A549 (cell line): ENCODE measurements at places on chromosomes 12 and 14.

DNA sequence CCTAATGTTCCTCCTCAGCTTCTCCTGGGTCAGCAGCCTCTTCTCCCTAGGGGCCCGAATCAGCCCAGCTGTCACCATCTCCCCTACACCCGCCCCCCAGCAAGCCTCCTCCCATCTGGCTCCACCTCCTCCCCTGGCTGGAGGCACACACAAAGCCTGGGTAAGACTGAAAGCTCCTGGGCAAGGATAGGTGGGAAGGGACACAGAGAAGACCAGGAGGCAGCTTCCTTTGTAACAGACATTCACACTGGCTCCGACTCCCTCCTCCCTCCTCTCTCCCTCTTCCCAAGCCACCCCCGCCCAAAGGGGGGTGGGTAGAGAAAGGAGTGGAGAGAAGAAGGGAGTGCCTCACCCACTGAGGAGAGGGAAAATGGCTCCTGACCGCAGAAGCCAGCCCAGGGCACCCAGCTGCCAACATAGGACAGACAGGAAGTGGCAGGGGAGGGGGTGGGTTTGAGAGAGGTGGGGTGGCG is 4.0 kb downstream of the CHD4 start:
- no peak for DNase-seq

DNA sequence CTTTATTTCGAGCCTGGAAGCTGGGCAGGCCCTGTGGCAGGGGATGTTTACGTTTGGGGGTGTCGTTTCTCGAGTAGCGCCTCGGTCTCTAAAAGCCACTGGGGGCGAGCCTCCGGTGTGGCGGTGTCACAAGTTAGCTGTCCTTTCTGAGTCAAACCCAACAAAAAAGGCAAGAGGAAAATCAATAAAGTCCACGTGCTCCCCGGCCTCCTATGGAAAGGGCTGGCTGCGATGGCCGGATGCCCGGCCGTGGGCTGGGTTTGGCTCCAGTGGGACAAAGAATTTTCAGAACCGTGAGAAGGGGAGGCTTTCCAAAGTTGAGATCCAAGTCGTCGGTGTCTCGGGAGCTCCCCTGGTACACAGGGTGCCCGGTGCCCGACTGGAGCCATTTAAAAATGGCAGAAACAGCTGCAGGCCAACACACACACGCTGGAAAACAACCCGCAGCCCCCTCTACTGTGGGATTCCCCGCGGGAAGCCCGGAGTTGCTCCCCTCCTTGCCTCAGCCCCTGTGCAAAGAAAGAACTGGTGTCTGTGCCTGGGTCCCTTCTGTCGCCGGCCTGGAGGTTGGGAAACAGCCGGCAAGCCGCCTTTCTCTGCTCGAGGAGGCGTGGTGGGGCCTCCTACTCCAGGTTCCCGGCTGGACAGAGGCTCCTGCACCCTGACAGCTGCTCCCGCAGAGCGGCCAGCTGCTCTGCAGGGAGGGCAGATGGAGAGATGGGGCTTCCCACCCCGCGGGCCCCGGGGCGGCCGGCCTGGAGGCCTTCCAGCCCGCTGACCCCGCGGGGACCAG is 1.9 kb downstream of the BCL7A start:
- DNase-seq = peak; percentile 55

DNA sequence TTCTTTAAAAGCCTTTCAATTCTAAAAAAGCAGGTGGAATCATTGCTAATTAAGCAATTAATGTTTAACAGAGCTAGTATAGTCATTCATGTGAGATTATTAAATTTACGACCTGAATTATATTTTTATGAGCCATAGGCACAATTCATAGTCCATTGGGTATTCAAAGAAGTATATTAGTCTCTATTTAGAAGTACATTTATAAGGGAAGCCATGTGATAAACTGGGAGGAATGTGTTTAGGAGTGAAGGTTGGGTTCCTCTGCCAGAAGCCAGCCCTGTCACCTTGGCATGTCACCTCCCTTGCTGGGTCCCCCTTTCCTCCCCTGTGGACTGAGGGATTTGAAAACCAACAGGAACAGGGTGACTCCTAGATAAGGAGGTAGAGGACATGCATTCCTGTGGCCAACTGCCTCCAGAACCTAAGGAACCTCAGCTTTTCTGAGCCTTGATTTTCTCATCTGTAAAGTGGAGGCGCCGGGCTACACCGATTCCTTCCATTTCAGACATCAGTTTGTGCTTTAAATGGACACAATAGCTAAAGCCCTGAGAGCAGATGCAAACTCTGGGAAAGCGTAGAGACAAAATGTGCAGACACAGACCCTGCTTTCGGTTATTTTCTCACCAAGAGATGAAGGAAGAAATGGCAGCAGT is 5.4 kb upstream of the KRT2 start:
- DNase-seq = no peak

DNA sequence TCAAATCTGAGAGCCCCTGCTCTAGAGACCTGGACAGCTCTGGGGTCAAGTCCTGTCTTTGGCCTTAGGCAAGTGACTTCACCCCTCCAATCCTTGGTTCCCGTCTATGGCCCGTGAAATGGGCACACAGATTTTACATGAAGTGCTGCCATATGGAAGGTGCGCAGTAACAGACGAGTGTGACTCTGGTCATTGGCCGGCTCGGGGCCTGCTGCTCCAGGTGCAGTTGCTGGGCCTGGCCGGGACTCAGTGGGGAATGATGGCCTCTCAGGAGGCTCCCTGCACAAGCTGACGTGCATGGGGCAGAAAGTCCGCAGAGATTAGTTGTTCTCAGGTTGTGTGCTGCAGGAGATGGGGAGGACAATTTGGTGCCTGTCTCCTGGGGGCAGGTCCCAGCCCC is 14.0 kb upstream of the TESC start:
- no peak for DNase-seq

- DNase-seq = no peak
Observed at GRCh38 chr12:57536597-57536942, 10.4 kb downstream of the DCTN2 start.

DNA sequence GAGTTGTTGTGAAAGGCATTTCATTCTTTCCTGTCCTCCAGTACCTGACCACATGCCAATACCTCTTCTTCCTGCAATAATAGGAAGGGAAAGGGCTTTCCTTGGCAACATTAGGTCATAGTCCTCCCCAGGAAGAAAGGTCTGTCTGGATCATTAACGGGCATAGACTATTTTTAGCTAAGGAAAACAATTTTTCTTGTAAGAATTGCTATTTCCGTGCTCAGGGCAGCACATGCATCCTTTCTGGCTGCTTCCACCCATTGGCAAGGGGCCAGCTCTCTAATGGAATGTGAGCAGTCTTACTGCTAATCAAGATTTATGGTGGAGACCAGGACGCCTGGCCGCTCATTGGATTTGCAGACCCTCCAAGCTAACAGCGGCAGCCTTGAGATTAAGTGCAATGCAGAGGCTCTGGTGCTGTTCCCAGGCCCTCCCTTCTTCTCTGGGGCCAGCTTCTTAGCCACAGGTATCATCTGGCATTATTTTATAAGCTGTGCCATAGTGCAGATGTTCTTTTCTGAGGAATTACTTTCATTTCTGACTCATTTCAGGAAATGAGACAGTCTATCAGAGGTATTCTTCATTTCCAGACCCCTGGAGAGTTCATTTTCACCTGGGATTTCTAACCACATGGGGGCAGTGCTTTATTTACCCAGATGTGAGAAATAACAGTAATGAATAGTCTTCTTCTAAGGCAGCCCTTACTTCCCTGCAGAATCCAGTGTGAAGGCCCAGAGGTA is 52.9 kb downstream of the ANO6 start:
- peak; percentile 35 for DNase-seq

GRCh38 chr12:117404940-117405339 is 43.5 kb upstream of the NOS1 start:
- DNase-seq = no peak
